ENCODE measurements at places on chromosomes 4 and X.

GRCh38 chr4:74368596-74368995 is 3.7 kb downstream of the EREG start:
- DNase-seq: no peak

GRCh38 chrX:119693996-119694451 is 1.1 kb upstream of the SEPTIN6 start:
- no peak for DNase-seq

DNA sequence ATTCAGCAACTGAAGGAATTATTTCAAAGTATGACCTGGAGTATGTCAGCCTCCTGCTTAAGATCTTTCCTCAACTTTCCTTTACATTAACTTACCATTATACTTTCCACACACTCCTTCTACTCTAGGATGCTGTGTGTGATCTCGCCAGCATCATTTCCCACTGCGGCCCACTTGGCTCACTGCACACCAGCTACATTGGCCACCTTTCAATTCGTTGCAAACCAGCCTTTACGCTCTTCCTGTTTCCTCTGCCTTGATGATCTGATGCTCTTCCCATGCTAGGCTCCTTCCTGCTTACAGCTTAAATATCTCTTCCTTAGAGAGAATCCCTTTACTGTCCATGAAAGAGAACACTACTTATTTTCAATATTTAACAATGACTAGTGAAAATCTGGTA is 95.1 kb downstream of the GPM6A start:
- DNase-seq: no peak

DNA sequence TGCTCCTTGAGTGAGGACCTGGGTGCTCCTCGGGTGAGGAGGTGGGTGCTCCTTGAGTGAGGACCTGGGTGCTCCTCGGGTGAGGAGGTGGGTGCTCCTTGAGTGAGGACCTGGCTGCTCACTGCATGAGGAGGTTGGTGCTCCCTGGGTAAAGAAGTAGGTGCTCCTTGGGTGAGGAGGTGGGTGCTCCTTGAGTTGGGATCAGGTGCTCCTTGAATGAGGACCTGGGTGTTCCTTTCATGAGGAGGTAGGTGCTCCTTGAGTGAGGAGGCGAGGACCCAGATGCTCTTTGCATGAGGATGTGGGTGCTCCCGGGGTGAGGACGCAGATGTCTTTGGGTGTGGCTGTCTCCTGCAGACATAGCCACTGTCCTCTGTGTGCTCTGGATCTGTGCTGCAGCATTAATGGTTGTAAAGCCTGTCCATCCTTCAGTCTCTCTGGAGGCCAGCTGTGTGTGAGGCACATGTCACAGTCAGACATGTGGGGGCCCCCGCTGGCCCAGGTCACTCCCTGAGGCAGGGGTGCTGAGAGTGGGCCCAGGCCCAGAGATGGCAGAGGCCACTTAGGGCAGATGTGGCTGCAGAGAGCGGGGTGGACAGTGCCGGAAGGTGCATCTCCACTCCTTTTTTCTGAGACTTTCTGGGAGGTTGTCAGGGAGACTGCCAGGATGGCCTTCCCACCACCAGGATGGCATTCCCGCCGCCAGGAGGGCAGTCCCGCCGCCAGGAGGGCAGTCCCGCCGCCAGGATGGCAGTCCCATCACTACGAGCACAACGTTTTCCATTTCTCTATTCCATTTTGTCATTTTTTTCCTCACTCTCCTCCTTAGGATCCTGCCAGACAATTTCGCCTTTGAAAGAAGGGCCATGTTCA is 101.8 kb downstream of the HMX1 start:
- DNase-seq: no peak

DNA sequence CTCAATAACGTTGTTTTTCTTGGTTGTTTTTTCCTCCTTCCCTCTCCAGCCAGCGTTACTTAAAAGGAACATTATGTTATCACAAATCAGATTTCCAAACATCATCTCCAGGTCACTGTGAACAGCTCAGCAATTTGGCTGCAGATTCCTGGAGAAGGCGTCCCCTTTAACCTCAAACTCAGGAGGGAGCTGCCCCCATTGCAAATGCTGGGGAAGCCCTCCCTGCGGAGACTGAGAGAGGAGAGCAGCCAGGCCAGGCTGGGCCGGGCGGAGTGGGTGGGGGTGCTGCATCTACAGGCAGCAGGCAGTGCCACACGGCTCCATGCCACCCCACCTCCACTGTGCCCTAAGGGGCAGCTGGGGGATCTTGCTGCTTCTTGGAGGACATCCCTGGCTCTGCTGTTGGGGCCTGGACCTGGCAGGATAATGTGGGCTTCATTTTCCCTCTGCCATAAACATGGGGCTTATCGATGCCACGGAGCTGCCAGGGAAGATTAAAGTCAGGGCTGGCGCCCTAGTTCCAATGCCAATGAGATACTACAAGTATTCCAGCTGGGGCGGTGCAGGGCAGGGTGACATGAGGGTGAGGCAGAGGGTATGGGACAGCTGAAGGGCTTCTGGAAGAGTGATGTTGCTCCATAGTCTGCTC is 148.8 kb downstream of the PJA1 start:
- DNase-seq: no peak

GRCh38 chr4:122762966-122763716 is 30.6 kb downstream of the BBS12 start:
- no peak for DNase-seq
